GM04504 (cell line): ENCODE measurements at places on chromosomes 4 and X.

GRCh38 chr4:25951390-25951952, 37.5 kb downstream of the SMIM20 start:
- no peak for DNase-seq

DNA sequence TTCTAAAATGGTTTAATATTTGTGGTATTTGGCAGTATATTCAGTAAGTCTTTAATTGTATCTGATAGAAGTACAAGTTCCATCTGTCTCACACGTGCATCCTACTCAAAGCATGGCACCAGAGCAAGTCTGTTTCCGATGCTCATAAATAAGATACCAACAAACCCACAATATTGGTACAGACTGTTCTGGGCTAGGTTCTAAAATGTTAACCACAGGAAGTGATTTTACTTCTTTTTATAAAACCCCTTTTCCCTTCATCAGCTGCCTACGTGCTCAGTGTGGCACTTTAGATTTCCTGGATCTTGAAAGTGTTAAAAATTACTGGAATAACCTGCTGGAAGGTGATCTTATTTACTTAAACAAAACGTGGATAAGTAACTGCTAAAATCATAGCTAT, 165.1 kb downstream of the CFAP299 start:
- peak; percentile 8 for DNase-seq

- no peak for DNase-seq
These were observed 761.8 kb upstream of the ATOH1 start for GRCh38 chr4:93066749-93067148.

DNA sequence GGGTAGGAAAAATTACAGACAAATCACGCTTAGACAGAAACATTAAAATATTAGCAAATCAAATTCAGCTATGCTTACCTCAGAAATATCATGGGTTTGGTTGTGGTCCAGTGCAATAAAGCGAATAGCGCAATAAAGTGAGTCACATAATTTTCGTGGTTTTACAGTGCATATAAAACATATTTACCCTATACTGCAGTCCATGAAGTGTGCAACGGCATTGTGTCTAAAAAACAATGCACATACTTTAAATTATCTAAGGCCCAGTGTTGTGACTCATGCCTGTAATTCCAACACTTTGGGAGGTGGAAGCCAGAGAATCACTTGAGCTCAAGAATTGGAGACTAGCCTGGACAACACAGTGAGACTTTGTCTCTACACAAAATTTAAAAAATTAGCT, 195.7 kb upstream of the IL1RAPL1 start:
- no peak for DNase-seq
